ENCODE measurements at places on chromosomes 3 and 15.
A peak's percentile ranks its signal among the peaks of the same experiment; 100 is the strongest.

- DNase-seq: no peak
Measured at GRCh38 chr3:197392961-197393360, 94.5 kb upstream of the DLG1 start.

- no peak for DNase-seq
Measured at GRCh38 chr3:16494814-16495431, 18.6 kb downstream of the RFTN1 start.

- peak; percentile 39 for DNase-seq
Measured at GRCh38 chr3:100957261-100957986, 35.8 kb downstream of the ABI3BP start.

DNA sequence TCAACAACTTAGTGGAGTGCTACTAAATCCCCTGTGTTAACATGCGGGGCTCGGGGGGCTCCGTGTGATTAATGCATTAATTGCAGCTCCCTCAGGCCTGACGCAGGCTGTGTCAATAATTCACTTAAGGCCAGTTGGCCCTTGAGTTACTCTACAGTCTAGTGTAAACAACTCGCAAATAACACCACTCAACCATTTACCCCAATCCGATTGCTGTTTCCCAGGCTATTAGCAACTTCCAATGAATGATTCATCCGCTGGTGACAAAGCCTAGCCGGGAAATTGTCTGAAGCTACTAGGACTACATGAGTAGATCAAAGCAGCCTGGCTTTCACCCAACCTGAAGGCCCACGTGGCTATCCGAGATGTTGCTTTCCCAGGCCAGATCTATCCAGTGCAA, 121.3 kb upstream of the SOX14 start:
- no peak for DNase-seq

GRCh38 chr3:56180433-56180832, 287.8 kb downstream of the ERC2 start:
- no peak for DNase-seq

- DNase-seq: peak; percentile 99
Measured at GRCh38 chr15:39171944-39172368, 408.9 kb upstream of the THBS1 start.

GRCh38 chr15:23467110-23467600, 20.1 kb upstream of the GOLGA6L2 start:
- DNase-seq: peak; percentile 45

- DNase-seq: no peak
Measured at GRCh38 chr3:20254268-20255117, 68.5 kb upstream of the SGO1 start.

GRCh38 chr3:136772709-136773108, 20.5 kb upstream of the STAG1 start:
- peak; percentile 23 for DNase-seq

DNA sequence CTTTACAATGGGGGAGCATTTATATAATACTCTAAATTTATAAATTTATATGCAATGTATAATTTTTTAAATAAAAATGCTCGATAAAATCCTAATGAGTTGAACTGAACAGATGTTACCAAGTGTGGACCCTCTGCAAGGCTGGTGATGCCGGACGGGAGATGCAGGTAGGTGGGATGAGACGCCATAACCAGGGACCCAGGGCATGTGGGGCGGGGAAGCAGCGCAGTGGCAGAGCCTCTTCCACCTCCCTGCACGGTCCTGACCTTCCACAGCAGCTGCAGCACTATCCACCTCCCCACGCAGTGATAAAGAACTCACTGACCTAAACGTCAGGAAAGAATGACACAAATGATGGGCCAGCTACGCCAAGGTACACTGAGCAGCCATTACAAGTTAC, 12.8 kb downstream of the PCSK6 start:
- DNase-seq: no peak

DNA sequence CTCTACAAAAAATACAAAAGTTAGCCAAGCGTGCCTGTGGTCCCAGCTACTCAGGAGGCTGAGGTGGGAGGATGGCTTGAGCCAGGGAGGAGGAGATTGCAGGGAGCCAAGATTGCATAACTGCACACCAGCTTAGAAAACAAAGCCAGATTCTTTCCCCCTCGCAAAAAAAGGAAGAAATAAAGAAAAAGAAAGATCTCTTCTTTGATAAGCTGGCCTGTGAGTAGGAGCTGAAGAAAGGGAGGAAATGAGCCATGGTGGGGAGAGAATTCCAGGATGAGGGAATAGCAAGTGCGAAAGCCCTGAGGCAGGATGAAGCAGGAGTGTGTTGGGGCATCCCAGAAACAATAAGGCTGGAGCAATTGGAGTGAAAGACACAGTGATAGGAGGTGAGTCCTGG, 24.5 kb upstream of the TOP2B start:
- no peak for DNase-seq

DNA sequence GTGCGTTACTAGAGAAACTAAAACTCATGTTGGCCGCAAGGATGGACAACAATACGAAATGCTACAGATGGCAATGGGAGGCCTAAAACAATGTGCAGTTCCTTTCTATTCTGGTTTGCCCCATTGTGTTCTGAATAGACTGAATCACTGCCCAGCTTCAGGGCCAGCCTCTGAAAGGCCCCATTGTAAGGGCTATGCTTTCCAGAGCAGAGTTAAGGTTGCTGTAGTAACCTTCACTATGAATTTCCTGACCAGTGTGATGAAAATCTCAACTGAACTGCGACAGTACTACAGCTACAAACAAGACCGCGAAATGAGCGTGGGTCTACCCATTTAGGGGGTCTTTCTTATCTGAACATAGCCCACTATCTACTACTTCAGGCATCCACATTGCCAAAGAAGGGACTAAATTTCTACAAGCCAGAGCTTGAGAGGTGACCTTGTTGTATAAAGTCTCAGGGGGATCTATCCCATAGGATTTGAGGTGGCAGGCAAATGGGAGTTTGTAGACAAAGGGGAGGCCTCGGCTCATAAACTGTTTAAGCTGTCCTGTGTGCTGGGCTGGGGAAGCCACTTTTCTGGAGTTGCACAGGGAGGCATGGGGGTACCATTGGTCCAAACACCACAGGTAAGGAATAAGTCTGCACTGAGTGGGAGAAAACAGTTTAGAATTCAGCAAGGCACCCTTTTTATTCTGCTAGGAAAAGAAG, 80.1 kb downstream of the MYO1E start:
- no peak for DNase-seq

GRCh38 chr15:89749951-89750559, 994 bp downstream of the MESP1 start:
- DNase-seq: no peak

- no peak for DNase-seq
Measured at GRCh38 chr3:111481551-111481950, 60.4 kb upstream of the CD96 start.

- no peak for DNase-seq
Measured at GRCh38 chr3:183699238-183699947, 1.8 kb downstream of the YEATS2 start.

DNA sequence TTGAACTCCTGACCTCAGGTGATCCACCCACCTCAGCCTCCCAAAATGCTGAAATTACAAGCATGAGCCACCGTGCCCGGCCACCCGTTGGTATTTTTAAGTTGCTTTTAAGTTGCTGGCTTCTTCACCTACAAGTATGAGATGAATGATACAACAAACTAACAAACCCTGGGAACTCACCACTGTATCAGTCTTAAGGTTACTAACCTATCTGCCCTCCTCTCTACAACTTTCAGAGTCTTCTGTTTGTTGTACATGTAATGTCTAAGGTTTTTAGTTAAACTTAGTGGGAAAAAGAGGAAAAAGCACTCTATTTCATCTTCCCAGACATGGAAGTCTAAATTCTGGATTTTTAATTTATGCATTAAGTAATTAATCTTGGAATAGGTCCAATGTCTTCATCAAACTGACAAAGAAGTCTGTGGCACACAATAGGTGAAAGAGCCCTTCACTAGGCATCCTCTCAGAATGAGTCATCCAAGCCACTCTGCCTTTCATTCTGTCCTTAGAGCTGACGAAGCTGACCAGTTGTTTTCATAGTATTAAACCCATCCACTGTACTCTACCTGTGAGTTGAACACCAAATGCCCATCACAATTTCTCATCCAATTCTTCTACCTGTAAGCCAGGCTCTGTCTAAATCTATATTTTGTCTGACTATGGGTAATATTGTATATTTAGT, 936.1 kb downstream of the TUSC7 start:
- peak; percentile 31 for DNase-seq

DNA sequence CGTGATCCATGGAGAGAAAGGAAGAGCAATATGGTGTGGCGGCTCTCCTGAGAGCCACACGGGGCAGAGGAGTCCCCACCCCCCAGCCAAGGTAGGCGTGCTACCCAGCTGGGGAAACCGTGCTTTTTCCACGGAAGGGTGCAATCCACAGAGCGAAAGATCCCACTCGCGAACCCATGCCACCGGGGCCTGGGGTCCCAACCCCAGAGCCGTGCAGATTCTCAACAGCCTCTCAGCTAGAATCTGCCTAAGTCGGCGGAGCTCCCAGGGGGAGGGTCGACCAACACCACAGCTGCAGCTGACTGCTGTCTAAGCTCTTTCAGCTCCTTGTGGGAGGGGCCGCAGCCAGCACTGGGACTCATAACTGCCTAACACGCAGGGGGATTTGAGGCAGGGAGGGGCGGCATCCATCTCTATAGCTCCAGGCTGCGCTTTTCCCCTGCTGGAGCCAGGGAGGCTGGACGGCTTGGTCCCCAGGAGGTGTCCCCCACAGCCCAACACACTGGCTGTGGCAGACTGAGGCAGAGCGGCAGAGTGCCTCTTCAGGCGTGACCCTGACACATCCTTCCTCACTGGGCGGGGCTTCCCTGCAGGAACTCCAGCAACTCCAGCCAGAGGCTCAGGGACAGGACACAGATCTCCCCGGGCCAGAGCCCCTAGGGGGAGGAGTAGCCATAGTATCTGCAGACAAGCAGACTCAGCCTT, 107.6 kb upstream of the ZBTB20 start:
- no peak for DNase-seq

- no peak for DNase-seq
Measured at GRCh38 chr3:31858439-31858838, 122.6 kb downstream of the OSBPL10 start.

DNA sequence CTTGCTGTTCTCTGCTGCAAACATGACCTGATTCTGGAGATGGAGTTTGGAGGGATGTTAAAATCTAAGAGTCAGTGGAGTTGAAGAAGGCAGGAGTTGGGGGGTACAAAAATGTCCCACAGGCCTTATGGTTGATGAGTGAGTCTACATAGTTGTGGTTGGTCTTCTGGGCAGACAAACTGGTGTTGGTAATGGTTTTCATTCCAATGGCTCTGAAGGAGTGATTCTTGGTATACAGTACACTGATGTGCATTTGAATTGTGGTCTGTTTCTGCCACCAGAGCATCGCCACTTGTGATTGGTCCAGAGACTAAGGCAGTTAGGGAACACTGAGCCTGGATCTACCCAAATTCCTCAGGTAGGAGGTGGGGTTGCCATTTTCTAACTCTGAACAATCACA, 514.1 kb upstream of the CFAP20DC start:
- DNase-seq: peak; percentile 21

- DNase-seq: no peak
Measured at GRCh38 chr3:107689355-107689754, 166.6 kb downstream of the BBX start.

GRCh38 chr3:8739757-8740504, 6.3 kb downstream of the CAV3 start:
- DNase-seq: peak; percentile 56

- DNase-seq: no peak
Measured at GRCh38 chr15:84762840-84763572, 14.6 kb downstream of the ZNF592 start.

DNA sequence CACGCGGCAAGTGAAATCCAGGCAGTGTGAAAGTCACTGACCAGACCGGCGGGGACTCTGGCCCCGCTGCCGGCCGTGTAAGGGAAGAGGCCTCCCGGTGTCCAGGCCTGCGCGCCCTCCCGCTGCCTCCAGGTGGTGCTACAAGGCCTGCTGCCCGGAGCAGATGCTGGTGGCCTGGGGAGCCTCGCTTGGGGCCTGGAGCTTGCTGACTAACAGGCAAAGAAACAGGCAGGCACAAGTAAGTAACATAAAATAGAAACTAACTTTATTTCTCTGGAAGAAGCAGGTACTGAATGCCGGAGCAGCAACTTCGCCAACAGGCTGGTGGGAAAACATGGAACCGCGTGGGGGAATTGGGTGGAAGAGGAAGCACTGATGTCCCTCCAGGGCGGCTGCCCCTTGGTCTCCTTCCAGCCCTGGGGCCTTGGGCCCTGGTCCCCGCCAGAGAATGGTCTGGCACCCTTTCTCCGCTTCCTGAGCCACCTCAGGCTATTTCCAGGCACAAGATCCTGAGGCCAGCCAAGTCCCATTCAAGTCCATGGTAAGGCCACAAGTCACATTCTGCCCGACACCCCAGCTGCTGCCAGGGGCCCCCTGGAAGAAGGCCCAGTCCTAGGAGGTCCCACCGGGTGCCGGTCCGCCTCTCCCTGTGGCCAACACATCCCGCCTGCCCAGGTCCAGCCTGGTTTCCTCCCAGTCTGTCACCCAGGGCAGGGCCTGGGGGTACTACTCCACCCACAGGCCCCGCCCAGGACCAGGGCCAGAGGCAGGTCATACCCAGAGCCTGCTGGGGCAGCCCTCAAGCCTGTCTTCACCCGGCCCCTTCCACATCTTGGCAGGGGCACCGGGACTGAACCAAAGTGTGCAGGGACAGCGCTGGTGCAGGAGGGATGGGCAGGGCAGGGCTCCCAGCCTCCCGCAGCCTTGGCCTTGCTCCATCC, 45.0 kb downstream of the TNK2 start:
- peak; percentile 94 for DNase-seq

DNA sequence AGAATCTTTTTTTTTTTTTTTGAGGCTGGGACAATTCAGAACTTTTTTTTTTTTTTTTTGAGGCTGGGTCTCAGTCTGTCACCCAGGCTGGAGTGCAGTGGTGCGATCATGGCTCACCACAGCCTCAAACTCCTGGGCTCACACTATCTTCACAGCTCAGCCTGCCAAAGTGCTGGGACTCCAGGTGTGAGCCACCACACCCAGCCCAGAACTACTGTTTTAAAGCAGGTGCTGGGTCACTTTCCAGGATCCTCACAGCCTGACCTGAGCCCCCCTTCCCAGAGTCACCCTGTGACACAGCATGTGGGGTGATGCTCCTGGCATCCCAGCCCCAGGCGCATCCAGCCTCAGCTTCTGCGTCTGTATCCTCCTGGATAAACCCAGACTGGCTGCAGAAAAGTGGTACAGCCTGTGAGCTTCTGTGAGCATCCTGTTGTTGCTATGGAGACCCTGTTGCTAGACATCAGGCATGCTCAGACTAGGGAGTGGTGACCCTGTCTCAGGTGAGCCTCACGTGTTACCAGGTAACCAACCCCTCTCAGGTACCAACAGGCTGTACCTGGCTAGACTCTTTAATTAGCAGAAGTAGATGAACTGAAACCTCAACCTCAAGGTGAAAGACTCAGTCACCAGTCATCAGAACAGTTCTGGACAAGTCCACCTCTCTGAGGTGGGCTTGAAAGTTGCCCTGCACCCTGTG, 15.0 kb downstream of the KLF13 start:
- no peak for DNase-seq

GRCh38 chr15:69551391-69552056, 98.9 kb downstream of the RPLP1 start:
- DNase-seq: no peak

GRCh38 chr3:159987291-159987711, 1.3 kb upstream of the IL12A start:
- DNase-seq: peak; percentile 41

Data from choroid plexus epithelial cell (primary cell).